ENCODE measurements at places on chromosomes 6 and 20.

DNA sequence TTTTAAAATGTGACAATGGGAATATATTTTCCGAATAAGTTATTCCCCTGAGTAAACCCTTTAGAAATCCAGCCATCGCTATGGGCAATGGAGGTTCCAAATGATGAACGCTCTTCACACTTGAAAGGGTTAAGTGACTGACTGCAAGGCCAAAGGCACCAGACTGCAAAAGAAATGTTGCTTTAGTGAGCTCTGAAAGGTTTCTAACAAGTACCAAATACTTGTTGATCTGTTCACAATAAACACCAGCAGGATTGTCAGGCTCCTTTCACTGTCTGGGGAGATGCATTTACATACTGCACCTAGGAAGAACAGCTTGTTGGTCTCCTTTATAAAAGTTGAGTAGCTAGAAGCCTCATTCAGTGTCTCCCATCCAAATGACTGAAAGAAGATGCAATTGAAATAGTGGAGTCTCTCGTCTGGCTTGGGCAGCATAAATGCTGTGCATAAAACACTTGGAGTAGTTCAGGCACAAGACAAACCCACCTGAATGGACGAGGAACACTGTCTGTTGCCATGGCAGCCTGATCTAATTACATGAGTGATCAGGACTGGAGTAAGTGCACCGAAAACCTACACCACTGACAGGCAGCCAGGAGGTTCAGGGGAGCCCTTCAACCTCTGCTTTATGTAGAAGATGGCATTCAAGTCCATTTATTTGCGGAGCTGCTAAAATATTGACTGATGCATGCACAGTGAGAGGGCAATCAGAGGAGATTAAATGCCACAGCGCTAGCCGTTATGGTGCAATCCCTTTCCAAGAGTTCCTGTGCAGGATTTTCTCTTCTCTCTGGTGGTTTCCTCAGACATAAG lies 2.9 kb downstream of the ATXN1 start:
- DNase-seq: no peak

GRCh38 chr6:26197933-26198721 lies 110.9 kb downstream of the HFE start:
- DNase-seq: peak; percentile 35

DNA sequence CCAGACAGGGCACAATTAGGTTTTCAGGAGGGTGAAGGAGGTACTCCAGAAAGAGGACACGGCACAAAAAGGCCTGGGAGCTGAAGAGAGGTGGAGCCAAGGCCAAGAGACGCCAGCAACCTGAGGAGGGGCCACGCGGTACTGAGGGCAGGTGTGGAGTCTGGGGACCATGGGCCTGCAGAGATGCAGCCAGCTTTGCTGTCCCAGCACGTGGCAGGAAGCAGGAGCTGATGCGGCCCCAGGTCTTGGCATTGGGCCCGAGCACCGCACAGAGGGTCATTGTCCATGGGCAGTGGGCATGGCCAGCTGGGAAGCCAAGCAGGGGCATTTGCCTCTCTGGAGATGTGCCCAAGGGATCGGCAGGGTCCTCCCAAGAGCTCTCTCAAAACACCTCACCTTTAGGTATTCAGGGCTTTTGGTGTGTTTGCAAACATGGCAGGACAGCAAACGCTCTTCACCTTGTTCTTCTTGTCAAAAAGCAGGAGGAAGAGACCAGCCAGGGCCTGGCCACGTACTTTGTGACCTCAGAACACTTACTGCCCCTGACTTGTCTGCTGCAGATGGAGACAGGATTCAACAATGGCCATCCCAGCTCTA lies 1.4 kb upstream of the BPIFB1 start:
- no peak for DNase-seq

DNA sequence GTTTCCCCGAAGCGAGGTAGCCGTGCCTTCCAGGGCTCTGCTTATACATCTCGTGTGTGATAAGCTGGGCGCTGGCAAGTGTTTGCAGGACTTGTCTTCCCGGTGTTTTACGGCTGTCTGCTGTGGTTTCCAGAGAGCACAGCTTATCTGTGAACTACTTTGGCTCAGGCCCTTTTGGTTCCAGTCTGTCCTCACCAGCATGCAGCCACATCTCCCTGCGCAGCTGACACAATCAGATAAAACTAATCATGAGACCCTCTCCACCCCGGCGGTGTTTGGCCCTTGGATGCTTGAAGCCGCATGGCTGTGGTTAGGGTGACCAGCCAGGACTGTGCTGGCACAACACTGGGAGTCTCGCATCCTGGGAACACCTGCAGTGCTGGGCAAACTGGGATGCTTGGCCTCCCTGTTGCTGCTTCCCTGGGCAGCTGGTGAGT lies 241.8 kb upstream of the FOXQ1 start:
- DNase-seq: no peak

Measured in HS-5 (cell line).